ENCODE measurements at places on chromosomes 1 and 21. TPM values are rescaled to one million over a fixed set of nuclear protein-coding genes. Genes with fewer than 3 reads are reported as not detected.

The SEC16B gene
- not detected for total RNA-seq

The RHOU gene
- total RNA-seq = 15.3 TPM

The BSND gene
- not detected for total RNA-seq

The LCE6A gene
- total RNA-seq = not detected

The TNFRSF18 gene
- 1.2 TPM for total RNA-seq

The S100B gene
- 20.8 TPM for total RNA-seq

The OR2AK2 gene
- 0.10 TPM for total RNA-seq

The IL22RA1 gene
- not detected for total RNA-seq

The ESRRG gene
- total RNA-seq = 0.10 TPM

The GSTM1 gene
- total RNA-seq = not detected

The SLC1A7 gene
- total RNA-seq = 0.94 TPM

The DNASE2B gene
- total RNA-seq = not detected

The SPATA45 gene
- not detected for total RNA-seq

The PPIAL4G gene
- total RNA-seq = 0.21 TPM

The PRAMEF26 gene
- not detected for total RNA-seq

The NOS1AP gene
- total RNA-seq = under 0.01 TPM

The AADACL3 gene
- total RNA-seq = not detected

The RRP1B gene
- 14.0 TPM for total RNA-seq

The ETV3L gene
- 0.10 TPM for total RNA-seq

The VWA5B1 gene
- not detected for total RNA-seq

The MSH4 gene
- total RNA-seq = 0.31 TPM

The FAM163A gene
- total RNA-seq = 0.21 TPM

The XKR8 gene
- total RNA-seq = 14.1 TPM

The LYPD8 gene
- total RNA-seq = not detected

The GBP7 gene
- not detected for total RNA-seq

The CYP4Z1 gene
- not detected for total RNA-seq

The ACOT11 gene
- 0.42 TPM for total RNA-seq
